Naive thymus-derived CD8-positive, alpha-beta T cell (primary cell): ENCODE measurements at places on chromosomes 1 and 21. TPM values are rescaled to one million over a fixed set of nuclear protein-coding genes. Genes with fewer than 3 reads are reported as not detected.

LIPI gene
- not detected for total RNA-seq

KCNJ6 gene
- not detected for total RNA-seq

PTAFR gene
- total RNA-seq: 0.70 TPM

CLCA4 gene
- total RNA-seq: 0.11 TPM

LRRC39 gene
- total RNA-seq: 2.9 TPM

C1orf115 gene
- 0.52 TPM for total RNA-seq

APOBEC4 gene
- not detected for total RNA-seq

ATG4C gene
- 18.3 TPM for total RNA-seq

SYT6 gene
- total RNA-seq: not detected

TNFRSF25 gene
- total RNA-seq: 378 TPM

RPE65 gene
- total RNA-seq: not detected

MIGA1 gene
- 21.4 TPM for total RNA-seq

- DNase-seq: no peak
Observed at GRCh38 chr1:65230731-65231481, 78.4 kb upstream of the DNAJC6 start.

- DNase-seq: no peak
Observed at GRCh38 chr1:46554597-46555381, 3.3 kb upstream of the KNCN start.

- DNase-seq: no peak
Observed at GRCh38 chr1:217211486-217211885, 419.4 kb downstream of the GPATCH2 start.

DNA sequence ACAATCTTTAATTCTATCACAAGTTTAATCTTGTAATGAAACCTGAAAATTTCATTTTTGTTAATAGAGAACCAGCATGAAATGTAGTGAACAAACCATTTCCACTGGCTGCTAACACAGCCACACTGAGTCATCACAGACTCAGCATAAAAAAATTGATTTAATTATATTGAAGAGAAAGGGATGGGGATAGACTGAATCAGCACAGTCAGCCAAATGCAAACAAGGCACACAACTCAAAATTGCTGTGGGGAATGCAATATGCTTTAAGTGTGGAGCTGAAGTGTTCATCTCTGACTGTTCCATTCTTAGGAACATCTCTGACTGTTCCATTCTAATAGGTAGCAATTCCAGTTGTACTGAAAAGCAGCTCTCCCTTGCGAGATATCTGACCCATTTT is 299.8 kb downstream of the MRPL39 start:
- no peak for DNase-seq

GRCh38 chr1:167666416-167666815 is 36.4 kb downstream of the RCSD1 start:
- no peak for DNase-seq

GRCh38 chr1:28482702-28483101 is 23.1 kb upstream of the RCC1 start:
- no peak for DNase-seq

DNA sequence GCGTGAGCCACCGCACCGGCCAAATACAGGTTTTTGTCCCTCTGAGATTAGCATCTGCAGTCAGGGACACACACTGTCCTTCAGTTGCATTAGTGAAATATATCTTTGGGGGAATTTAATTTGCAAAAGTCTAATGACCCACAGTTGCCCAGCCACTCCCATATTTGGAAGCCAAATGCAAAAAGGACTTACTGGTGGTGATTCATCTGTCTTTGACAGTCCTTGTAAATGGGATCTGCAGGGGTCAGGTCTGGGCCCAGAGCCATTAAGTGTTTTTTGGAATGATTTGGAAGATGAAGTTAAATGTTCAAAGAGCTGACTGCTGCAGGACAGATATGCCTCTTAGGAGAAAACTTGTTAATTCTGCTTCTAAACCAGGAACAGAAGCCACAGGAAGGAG is 44.6 kb upstream of the DNASE2B start:
- DNase-seq: no peak

DNA sequence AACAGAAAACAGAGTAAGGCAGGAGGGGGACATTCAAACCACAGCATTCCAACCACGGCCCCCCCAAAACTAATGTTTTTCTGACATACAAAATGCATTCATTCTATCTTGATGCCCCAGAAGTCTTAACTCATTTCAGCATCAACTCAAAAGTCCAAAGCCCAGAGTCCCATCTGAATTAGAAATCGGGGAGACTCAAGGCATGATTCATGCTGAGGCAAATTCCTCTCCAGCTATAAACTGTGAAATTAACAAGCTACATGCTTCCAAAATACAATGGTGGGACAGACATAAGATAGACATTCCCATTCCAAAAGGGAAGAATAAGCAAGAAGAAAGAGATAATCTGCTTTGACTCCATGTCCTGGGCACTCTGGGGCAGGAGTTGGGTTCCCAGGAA is 73.9 kb downstream of the KCNJ15 start:
- no peak for DNase-seq

- no peak for DNase-seq
Observed at GRCh38 chr1:228006786-228007048, at the start of gene WNT3A. TSS of gene WNT3A (plus strand) at chr1:228006998. CDS start at chr1:228007129, 131 bp downstream.

GRCh38 chr21:31326522-31327242 is 17.4 kb downstream of the TIAM1 start:
- no peak for DNase-seq

- DNase-seq: peak; percentile 68
Observed at GRCh38 chr1:66350001-66350547, 183.9 kb upstream of the SGIP1 start.

DNA sequence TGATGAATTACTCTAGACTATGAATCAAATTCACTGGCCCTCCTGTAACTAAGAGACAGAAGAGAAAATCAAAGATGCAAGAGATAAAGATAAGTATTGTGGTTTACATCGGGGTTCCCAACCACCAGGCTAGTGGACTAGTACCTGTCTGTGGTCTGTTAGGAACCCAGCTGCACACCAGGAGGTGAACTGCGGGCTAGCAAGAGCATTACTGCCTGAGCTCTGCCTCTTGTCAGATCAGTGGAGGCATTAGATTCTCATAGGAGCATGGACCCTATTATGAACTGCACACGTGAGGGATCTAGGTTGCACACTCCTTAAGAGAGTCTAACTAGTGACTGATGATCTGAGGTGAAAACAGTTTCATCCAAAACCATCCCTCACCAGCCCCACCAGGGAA is 58.9 kb upstream of the DUSP10 start:
- DNase-seq: no peak

- no peak for DNase-seq
Observed at GRCh38 chr1:20569523-20570098, 17.2 kb downstream of the FAM43B start.

GRCh38 chr1:150066838-150067183 is 765 bp upstream of the VPS45 start:
- peak; percentile 7 for DNase-seq

GRCh38 chr1:96515925-96516324 is 205.7 kb upstream of the PTBP2 start:
- DNase-seq: no peak

- no peak for DNase-seq
Observed at GRCh38 chr1:70140894-70141293, 64.5 kb downstream of the LRRC40 start.

DNA sequence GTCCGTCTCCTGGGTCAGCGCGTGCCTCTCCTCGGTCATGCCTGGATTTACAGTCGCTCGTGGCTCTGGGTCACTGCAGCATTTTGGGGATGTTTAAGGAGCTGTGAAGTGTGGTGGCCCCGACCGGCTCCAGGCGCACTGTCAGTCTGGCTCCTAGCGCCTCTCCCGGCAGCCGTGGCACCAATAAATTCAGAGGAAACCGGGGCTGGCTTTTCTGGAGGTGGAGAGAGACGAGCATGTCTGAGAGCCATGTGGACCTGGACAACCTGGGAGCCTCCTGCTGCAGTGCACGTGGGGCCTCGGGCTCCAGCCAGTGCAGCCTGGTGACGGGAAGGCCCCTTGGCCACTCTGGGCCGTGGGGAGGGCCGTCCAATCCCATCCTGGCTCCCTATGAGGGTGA is 17.1 kb downstream of the PLCH2 start:
- DNase-seq: no peak

DNA sequence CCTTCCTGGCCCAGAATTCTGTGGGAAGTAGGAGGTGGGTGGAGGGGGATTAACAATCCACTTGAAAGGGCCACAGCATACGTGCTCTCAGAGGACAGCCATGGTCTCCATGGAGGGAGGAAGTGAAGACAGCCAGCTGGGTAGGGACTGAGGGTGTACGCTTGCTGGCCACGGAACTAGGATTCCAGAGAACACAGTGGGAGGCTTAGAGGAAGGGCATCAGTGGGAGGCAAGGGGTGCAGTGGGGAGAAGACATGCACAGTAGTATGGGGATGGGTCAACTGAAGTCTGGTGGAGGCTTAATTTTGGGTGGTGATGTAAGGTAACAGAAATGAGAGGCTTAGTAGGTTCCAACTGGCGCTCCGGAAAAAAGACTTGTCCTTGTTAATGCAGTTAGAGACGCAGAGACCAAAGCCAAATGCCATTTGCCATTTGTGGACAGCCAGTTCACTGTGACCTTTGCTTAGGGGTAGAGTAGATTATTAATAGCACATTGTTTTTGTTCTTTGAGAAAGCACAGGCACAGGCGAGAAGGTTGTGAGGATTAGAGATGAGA is 103.0 kb downstream of the ZSCAN20 start:
- no peak for DNase-seq

- DNase-seq: no peak
Observed at GRCh38 chr1:169124459-169124858, 18.0 kb downstream of the ATP1B1 start.

- no peak for DNase-seq
Observed at GRCh38 chr1:53558739-53559315, 99.6 kb downstream of the DMRTB1 start.
